Activated T-helper 2 cell treated with anti-CD3 and anti-CD28 coated beads, Interferon-gamma antibody, Interleukin-2, Interleukin-4, amounts not matched to agents 10 μg/mL and 5 μg/mL and 100 μg/mL, durations not matched to agents 14 hours and 24 hours and 36 hours (primary cell): ENCODE measurements at places on chromosomes 3 and 15. TPM values are rescaled to one million over a fixed set of nuclear protein-coding genes. Genes with fewer than 3 reads are reported as not detected.

DNA sequence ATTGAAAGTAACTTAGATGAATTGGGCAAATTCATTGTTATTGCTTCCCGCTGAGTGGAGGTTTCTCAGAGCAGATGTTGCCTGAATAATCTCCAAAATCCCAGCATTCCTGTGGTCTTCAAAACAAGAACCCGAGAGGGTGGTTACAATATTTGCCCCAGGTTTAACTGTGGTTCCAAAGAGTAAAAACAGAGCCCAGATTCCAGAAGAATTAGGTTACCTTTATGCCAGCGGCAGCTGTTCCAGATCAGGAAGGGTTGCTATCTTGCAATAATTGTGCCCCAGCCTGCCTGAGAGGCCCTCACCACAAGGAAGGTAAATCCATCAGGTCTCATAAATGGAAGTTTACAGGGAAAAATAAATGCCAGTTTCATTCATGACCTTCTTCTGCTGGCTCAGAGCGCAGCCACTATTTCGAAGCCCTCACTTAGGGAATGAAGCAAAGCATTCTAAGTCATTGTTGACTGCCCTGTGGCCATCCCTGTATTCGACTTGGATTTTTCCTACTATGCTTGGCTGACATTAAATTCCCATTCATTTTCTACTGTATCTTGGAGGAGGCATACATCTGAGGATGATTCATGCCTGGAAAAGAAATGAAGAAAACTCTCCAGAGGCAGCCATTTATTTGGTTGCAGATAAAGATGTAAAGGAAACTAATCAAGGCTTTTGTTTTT, 54.6 kb downstream of the SSUH2 start:
- no peak overlapping the region for H3K4me3 ChIP-seq
- H3K27me3 ChIP-seq: no peaks in the 10 kb centered on the region
- no peak overlapping the region for H3K27ac ChIP-seq
- no peaks in the 10 kb centered on the region for H3K4me1 ChIP-seq

RETNLB gene
- not detected in 2 replicates for total RNA-seq

EPHB3 gene
- total RNA-seq: not detected in 2 replicates

CAMK1 gene
- 113 and 116 TPM in 2 replicates for total RNA-seq
